Left renal cortex interstitium (tissue), 4 donors: ENCODE measurements at places on chromosomes 13 and 19. TPM values are rescaled to one million over a fixed set of nuclear protein-coding genes. Genes with fewer than 3 reads are reported as not detected.

ZNF134 gene
- polyA plus RNA-seq, result 29.9 TPM

- DNase-seq, result no peak
Observed at GRCh38 chr19:17385878-17386611, 8.0 kb downstream of the CCDC194 start.

GRCh38 chr13:27257648-27258253 is 6.4 kb downstream of the RPL21 start:
- no peak for DNase-seq

DNA sequence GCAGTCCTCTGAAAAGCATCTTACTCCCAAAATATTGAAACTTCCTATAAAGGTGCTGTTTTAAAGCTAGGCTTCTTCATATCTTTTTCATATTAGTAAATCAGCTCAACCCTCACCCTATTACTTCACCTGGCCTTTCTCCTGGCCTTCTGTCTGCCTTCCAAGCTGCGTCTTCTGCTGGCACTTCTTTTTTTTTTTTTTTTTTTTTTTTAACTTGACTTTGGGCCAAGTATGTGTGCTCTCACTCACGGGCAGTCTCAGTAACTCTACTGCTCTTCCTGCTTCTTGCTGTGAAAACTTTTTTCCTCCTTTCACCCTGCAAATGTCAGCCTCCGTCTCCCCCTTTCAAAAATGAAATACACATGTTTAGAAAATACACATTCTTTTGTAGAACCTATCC is 41.2 kb upstream of the KCTD4 start:
- DNase-seq, result no peak

DNA sequence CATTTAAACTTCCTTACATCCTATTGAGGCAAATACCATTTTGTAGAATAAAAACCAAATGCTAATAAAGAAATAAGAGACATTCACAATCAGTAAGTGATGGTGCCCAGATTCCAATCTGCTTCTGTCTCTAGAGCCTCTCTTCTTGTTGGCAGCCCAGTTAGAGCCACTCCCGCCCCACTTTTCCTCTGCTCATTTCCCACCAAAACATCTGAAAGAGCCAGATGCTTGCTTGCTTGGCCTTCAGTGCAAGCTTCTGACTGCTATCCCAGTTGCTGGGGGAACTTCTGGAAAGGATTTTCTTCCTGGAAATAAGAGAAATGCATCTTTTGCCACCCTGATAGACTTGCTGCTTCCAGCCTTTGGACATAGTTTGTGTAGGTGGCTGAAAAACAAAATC is 12.9 kb downstream of the FRY start:
- DNase-seq, result no peak

DNA sequence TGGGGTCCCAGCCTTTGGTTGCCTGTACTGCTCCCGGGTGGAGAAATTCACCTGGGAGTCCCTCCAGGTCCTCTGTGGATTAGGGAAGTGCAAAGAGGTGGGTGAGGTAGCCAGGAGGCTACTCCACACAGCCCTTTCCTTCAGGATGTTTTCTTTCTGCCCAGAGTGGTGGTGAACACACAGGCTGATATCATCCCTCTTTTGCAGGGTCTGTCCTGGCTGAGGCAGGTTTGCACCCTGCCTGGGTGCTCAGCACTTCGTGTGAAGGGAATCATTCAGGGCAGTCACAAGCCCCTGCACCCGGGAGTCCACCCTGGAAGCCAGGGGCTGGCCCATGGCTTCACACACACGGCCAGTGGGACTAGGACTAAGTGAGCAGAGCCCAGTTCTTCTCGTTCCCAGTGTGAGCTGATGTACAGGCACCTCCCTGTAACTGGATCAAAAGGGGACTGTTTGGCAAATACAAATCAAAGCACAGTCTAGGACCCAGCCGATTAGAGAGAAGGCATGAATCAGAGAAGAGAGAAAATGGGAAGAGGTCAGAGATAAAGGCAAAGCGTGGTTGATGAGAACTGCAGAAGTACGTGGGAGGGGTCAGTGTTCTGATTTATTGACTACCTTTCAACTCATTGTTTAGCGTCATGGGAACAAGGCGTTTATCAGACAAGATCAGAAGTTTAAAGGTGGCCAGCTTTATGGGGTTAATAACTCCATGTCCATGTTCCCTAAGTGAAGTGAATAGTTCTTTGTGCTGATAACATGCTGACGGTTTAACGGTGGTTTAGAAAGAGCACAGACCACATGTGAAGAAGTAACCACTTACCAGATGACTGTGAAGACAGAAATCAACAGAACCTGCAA is 30.4 kb upstream of the SPATA13 start:
- DNase-seq, result no peak

SLITRK6 gene
- polyA plus RNA-seq, result 11.0 TPM

GARIN5A gene
- 7.1 TPM for polyA plus RNA-seq

SERP2 gene
- 13.3 TPM for polyA plus RNA-seq

- DNase-seq, result no peak
Observed at GRCh38 chr19:42270346-42271044, 1.4 kb downstream of the CIC start.

PSG4 gene
- polyA plus RNA-seq, result not detected

- no peak for DNase-seq
Observed at GRCh38 chr19:31318790-31319425, 30.3 kb downstream of the TSHZ3 start.

NUMBL gene
- polyA plus RNA-seq, result 8.9 TPM

- DNase-seq, result no peak
Observed at GRCh38 chr19:6185835-6186834, 50.7 kb downstream of the ACSBG2 start.

DNA sequence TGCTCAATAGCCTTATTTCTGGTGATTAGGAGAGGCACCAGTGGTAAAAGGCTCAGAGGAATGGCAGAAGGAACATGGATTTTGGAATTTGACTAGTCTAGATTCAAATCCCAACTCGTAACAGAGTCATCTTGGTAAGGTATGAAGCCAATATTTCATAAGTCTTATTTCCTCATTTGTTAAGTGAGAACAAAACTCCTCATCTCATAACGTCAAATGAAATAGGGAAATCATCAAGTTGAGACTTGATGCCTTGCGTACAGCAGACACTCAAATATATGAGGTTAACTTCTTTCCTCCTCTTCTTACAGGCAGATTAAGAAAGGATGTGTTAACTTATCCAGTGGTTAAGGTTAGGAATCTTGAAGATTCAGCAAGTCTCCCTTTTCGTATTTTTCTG is 189.2 kb downstream of the DLEU7 start:
- DNase-seq, result no peak

DNA sequence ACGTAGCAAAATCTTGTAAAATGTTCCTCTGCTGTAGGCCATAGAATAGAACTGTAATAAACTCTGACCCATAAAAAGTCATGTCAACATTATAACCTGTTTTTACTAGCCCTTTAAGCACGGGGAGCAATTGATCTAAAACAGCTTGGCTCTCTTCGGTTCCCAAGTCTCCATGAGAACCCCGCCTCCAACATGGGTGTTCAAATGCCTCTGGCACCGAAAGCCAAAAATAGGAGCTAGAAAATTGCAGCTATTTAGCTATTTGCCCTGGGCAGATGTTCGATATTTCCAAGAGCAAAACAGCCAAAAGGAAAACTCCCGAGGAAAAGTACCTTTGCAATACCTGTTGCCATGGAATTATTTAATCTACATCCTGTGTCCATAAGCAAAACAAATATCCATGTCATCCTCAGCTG is 563.1 kb downstream of the EFNB2 start:
- DNase-seq, result no peak

LRRC63 gene
- polyA plus RNA-seq, result not detected

DHDH gene
- polyA plus RNA-seq, result 10.3 TPM

- DNase-seq, result no peak
Observed at GRCh38 chr13:74135326-74136083, 1.3 kb upstream of the KLF12 start.

DNA sequence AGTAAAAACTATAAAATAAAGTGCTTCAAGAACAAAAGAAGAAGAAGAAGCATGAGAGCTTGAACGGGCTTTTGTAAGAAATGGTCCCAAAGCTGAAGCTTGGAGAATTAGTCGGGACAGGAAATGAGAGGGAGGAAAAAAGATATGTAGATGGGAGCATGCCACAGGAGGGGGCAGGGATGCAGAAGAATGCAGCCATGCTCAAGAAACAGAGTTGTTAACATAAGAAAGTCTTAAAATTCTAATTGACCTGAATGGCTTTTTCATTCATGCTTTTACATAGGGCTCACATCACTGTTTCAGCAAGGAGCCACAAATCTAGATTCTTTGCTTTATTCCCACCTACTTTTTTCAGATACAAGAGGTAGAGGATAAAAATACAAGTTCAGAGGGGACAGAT is 27.7 kb upstream of the NBEA start:
- no peak for DNase-seq

TNNT1 gene
- 2.7 TPM for polyA plus RNA-seq

DNA sequence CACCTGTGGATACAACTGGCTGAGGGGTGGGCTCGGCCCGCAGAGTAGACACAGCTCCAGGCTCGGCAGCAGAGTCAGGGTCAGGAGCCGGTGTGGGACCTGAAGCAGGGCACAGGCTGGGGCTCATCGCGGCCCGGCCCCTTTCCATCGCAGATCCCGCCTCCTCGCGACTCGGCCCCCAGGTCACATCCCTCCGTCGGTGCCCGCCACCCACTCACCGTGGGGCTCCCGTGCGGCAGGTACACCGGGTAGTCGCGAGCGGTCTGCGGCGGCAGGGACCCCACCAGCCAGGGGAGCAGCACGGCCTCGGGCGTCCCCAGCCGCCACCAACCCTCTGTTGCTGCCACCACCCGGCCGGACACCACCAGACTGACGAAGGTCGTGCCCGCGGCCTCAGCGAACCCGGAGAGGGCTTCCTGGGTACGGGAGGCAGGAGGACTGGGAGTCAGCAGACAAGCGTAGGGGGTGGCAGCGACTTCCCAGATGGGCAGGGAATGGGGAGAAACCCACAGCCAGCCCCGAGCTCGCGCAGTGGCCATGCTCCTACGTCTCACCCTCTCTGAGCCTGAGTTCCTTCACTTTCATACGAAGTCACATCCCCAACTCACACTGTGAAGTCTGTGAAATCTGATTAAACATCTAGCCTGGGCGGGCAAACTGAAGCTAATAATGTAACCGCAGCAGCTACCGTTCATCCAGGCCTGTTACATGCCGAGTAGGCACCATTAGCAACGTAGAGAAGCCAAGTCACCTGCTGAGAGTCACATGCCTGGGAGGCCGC is 3.7 kb downstream of the FUZ start:
- no peak for DNase-seq

DNA sequence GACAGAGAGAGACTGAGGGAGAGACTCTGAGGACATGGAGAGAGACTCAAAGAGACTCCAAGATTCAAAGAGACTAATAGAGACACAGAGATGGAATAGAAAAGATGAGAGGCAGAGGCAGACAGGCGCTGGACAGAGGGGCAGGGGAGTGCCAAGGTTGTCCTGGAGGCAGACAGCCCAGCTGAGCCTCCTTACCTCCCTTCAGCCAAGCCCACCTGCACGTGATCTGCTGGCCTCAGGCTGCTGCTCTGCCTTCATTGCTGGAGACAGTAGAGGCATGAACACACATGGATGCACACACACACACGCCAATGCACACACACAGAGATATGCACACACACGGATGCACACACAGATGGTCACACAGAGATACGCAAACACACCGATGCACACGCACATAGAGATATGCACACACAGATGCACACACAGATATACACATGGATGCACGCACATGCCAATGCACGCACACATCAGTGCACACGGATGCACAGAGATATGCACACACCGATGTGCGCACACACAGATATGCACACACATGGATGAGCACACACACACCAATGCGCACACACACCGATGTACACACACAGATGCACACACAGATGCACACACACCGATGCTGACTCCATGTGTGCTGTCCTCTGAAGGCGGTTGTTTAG is 3.3 kb upstream of the F10 start:
- DNase-seq, result no peak

GAPDHS gene
- polyA plus RNA-seq, result not detected

- DNase-seq, result peak; percentile 49
Observed at GRCh38 chr13:101127741-101128353, 288.5 kb downstream of the NALCN start.

ZNRF4 gene
- not detected for polyA plus RNA-seq

KIR2DL4 gene
- polyA plus RNA-seq, result not detected

C5AR2 gene
- 0.40 TPM for polyA plus RNA-seq

- DNase-seq, result peak; percentile 41
Observed at GRCh38 chr19:30450100-30450499, 77.9 kb downstream of the ZNF536 start.

- DNase-seq, result no peak
Observed at GRCh38 chr19:8608941-8609278, 1.6 kb downstream of the ADAMTS10 start.

PPP2R1A gene
- 408 TPM for polyA plus RNA-seq

GRCh38 chr19:12995596-12996405 is 526 bp downstream of the NFIX start:
- DNase-seq, result no peak

- no peak for DNase-seq
Observed at GRCh38 chr13:28342251-28342650, 152.7 kb downstream of the FLT1 start.

DNA sequence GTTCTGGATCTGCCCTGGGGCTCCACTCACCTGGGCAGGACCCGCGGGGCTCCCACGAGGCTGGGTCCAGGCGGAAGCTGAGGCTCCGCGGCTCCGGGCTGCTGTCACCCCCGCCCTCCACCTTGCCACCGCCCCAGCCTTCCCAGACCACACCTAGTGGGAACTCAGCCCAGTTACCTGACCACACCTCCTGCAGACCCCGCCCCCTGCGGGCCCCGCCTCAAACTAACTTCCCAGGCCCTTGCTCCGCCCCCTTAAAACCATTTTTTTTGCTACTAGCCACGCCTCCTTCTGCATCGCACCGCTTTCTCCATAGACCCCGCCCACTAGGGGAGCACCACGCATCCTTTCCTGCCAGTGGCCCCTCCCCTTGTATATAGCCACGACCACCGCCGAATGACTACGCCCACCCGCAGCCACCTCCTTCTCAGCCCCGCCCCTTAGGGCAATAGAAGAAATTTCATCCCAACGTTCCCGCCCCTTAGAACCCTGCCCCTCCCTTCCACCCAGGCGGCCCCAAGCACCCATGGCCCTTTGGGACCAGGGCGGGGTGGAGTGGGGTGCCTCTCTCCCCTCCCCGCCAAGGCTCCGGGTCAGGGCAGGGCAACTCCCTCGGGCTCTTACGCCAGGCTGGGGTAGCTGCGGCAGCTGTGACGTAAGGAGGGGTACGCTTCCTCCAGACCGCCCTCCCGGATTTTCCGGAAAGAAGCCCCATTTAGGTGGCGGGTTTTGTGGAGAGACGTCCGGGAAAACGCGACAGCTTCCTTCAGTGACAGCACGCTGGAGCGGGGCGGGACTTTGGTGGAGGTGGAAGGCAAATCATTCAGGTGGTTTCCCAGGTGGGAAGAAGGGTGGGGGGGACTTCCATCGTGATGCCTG is at the start of gene SH2D3A:
Gene SH2D3A (minus strand): TSS at position 79 of the 879 bp plus-strand sequence. CDS start 3,687 bp downstream, outside the sequence.
- no peak for DNase-seq

CBY2 gene
- 0.87 TPM for polyA plus RNA-seq

DNA sequence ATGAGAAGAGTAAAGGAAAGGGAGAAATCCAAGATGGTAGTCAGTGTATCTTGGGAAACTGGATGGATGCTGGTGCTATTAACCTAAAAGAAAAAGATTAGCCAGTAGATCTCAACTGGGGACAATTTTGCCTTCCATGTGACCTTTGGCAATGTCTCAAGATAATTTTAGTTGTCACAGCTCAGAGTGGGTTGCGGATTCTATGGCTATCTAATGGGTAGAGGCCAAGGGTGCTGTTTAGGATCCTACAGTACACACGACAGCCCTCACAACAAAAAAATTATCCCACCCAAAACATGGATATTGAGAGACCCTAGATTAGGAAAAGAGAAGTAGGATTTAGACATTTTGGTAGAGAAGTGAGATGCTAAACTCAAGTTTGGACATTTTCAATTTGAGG is 258.9 kb downstream of the GPC5 start:
- DNase-seq, result no peak

SIGLEC5 gene
- 0.25 TPM for polyA plus RNA-seq
